ENCODE measurements at places on chromosomes 11 and 22.

- no peak overlapping the region for H3K4me3 ChIP-seq
- DNase-seq, result no peak
- no peak overlapping the region for H3K27ac ChIP-seq
Measured at GRCh38 chr11:120208001-120208441, 2.8 kb upstream of the OAF start.

DNA sequence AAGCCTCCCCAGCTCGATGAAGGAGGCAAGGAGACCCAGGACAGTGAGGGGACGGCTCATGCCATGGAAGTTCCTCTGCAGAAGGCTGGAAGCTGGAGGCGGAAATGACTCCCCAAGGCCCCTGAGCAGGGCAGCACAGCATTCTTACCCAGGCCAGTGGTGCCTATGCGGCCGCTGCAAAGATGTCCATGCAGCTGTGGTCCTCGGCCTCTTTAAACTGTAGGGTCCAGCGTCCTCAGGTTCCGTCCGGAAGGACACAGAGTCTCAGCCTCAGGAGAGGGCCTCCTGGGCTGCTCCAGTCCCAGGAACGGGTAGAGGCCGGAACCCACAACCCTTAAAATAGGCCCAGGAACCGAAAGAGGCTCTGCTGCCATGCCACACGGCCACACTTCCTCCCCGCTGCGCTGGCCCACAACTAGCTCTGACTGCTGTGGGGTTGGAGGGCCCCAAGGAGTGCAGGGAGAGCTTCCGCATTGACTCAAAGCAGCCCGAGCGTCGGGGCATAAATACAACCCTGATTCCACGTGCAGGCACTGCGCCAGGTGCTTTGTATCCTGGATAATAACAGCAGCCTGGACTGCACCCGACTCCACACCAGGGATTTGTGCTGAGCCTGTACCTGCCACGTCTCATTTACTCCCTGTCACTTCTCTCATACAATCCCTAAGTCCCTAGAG, 5.5 kb downstream of the KIAA0930 start:
- peak; percentile 55 for DNase-seq
- peak overlapping the region; percentile 15 for H3K4me3 ChIP-seq
- peaks cover 29% of the 10 kb centered on the region for H3K4me1 ChIP-seq
- H3K36me3 ChIP-seq, result peaks cover 10% of the 10 kb centered on the region

DNA sequence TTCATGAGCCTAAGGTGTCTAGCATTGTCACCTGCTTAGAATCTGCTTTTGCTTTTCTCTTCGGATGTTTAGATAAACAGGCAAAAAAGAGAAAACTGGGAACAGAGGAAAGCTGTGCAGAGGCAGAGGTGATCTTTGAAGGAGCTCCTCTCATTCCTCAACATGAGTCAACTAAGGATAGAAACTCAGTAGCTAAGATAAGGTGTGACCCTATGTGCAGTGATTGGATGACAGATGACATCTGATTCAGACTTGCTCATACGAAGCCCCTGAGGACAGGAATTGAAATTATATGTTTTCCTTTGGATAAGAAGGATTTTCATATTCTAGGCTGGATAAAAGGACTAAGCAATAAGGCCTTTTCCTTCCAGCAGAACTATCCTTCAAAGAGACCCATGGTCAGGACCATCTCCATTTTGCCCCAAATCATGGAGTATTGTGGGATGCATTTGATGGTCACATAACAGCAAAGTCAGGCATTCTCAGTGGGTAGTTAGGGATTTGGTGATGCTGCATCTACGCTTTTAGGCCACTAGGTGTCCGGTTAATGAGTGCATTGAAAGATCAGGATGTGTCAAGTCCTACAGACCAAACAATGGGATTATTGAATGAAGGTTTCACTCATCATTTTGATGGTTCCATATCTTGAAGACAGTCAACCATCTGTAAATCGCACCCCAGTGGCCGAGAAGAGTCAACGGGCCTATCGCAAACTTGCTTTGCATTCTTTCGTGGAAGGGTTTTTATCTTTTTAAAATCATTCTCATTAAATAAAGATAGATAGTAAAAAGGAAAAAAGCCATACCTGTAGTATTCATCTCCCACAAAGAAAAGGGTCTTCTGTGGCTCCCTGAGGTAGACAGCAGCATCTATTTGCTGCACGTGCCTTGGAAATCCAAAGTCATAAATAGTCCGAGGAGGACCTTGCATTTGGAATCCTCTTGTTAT, 32.2 kb downstream of the MMP20 start:
- no peak for DNase-seq
- no peak overlapping the region for H3K27ac ChIP-seq
- H3K4me1 ChIP-seq, result peaks cover 3% of the 10 kb centered on the region
- no peaks in the 10 kb centered on the region for H3K27me3 ChIP-seq
- no peaks in the 10 kb centered on the region for H3K36me3 ChIP-seq
- H3K4me3 ChIP-seq, result no peak overlapping the region

- H3K36me3 ChIP-seq, result no peaks in the 10 kb centered on the region
- DNase-seq, result no peak
- no peak overlapping the region for H3K4me3 ChIP-seq
- H3K4me1 ChIP-seq, result no peaks in the 10 kb centered on the region
Measured at GRCh38 chr11:26443617-26444016, 111.7 kb downstream of the ANO3 start.

DNA sequence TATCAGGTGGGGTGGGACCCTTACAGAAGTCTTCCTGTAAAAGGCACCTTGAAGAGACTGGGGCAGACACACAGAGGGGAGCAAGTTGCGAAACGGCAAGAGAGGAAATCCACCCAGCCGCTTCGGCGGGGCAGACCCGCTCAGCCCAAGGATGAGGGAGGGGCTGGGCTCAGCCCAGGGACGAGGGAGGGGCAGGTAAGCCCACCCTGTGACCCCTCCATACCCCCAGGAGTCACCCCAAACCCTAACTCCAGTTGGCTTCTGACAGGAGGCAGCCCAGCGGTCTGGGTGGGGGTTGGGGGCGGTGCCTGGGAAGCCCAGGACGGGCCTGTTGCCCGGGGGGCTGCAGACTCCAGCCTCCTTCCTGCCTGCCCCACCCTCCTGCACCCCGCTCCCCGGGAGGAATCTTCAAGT, 965 bp downstream of the OSBPL5 start:
- peaks cover 15% of the 10 kb centered on the region for H3K4me1 ChIP-seq
- H3K36me3 ChIP-seq, result no peaks in the 10 kb centered on the region
- no peak for DNase-seq
- peak overlapping the region; percentile 67 for H3K4me3 ChIP-seq
- peaks cover 36% of the 10 kb centered on the region for H3K27me3 ChIP-seq

- peaks cover 6% of the 10 kb centered on the region for H3K27me3 ChIP-seq
- H3K4me3 ChIP-seq, result no peak overlapping the region
- H3K4me1 ChIP-seq, result peaks cover 13% of the 10 kb centered on the region
- H3K36me3 ChIP-seq, result no peaks in the 10 kb centered on the region
Measured at GRCh38 chr11:47896199-47896598, 48.0 kb upstream of the NUP160 start.

DNA sequence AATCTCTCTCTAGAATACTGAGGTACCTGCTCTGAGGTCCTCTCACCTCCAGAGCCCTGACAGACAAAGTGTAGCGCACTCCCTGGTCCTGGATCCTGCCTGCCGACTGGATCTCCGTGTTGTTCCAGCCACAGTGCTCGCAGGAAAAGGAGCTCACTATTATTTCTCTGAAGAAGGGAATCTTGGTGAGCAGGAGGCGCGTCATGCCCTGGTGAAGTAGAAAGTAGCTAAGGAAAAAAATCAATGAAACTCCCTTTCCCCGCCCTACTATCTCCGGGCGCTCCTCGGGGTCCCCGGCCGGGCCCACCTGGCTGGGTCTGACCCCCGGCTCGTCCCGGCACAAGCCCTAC, 412 bp downstream of the ZPR1 start:
- no peak for DNase-seq
- peaks cover 47% of the 10 kb centered on the region for H3K36me3 ChIP-seq
- peak overlapping the region; percentile 92 for H3K27ac ChIP-seq
- H3K4me1 ChIP-seq, result peaks cover 53% of the 10 kb centered on the region
- H3K4me3 ChIP-seq, result peak overlapping the region; percentile 94
- H3K27me3 ChIP-seq, result peaks cover 6% of the 10 kb centered on the region

Data from activated CD8-positive, alpha-beta T cell treated with anti-CD3 and anti-CD28 coated beads, Interleukin-2, amount 10 ng/mL, durations not matched to agents 7 days and 5 days (primary cell).